ENCODE measurements at places on chromosomes 1 and 21.

GRCh38 chr1:100988121-100988520 is 37.5 kb downstream of the DPH5 start:
- no peak for DNase-seq

GRCh38 chr1:56531624-56532349 is 47.6 kb downstream of the PLPP3 start:
- no peak for DNase-seq

- DNase-seq = no peak
Observed at GRCh38 chr1:78722947-78723346, 73.3 kb downstream of the IFI44 start.

- DNase-seq = no peak
Observed at GRCh38 chr1:92583821-92584760, 97.4 kb upstream of the GFI1 start.

- DNase-seq = no peak
Observed at GRCh38 chr1:30052178-30052577, 671.2 kb downstream of the MATN1 start.

DNA sequence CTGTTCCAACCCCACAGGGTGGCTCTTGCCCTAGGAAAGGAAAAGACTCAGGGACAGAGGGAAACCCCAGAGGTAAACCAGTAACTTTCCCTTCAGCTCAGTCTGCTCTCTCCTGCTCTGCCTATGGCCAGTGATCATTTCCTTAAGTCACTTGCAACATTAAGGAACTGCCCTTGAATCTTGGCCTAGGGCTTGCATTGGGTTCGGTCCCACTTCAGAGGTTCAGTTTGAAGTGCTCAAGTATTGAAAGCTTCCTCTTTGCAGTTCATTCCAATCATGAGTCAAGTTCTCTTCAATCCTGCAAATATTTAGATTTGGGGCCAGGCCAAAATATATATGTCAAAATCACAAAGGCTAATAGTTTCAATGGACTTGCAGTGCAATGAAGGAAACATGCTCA is 97.7 kb upstream of the IRF2BP2 start:
- no peak for DNase-seq

- no peak for DNase-seq
Observed at GRCh38 chr1:58543260-58543659, 3.3 kb downstream of the OMA1 start.

DNA sequence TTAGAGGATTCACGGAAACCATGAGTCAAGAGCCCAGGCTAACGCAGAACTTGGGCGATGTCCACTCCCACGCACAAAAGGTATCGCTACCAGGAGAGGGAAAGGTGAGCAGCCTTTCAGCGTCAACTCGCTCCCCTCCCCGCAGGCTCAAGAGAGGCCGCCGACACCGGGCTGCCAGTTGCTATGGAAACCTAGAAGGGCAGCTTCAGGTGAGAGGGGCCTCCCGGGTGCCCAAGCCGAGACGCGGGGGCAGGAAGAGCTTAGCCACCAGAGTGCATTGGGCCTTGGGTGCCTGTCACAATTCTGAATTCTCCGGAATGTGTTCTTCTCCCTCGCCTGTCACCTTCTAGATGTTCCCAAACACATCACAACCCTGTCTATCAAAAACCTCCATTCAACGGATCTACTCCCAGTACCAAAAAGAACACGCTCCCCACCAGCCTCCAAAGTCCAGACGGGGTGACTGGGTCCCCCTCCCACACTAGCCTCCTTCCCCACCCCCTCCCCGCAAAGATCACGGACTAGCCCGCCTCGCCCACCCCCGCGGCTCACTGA is 694 bp downstream of the MEAF6 start:
- no peak for DNase-seq

All from NCI-H446 (cell line).